ENCODE measurements at places on chromosomes 3 and 15.

- DNase-seq = no peak
These were observed 673.7 kb downstream of the FHIT start for GRCh38 chr3:60577601-60578000.

- no peak for DNase-seq
These were observed 131.7 kb downstream of the XXYLT1 start for GRCh38 chr3:195139091-195139875.

- no peak for DNase-seq
These were observed 54.7 kb upstream of the TRAK1 start for GRCh38 chr3:42036483-42036823.

DNA sequence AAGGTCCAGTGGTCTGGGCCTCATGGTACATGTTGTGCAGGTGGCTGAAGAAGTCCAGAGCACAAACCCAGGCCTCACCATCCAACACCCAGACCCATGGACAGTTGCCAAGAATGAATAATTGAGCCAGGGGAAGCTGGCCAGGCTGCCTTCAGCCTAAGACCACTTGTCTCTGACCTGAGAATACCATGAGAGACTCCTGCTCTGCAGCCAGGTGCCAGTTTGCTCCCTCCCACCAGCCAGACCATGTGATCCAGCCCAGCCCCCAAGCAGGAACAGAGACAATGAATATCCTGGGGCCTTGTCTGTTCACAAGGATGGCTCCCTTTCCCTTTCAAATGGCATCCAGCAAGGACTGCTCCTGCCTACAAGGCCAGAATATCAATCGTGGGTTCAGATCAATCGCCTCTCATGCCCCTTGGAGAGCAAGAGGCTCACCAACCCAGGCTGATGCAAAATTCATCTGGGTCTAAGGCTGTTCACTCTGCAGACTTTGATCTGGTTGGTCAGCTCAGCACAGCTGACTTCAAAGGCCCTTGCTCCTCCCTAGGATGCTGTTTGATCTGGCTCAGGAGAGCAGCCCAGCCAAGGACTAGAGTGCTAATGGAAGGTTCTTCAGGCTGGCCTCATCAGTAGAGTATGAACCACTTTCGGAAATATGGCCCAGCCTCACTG lies 13.4 kb downstream of the TRAIP start:
- DNase-seq = no peak

GRCh38 chr15:58525991-58526421 lies 94.2 kb downstream of the LIPC start:
- DNase-seq = no peak

GRCh38 chr15:75649045-75649761 lies 1.5 kb downstream of the SNX33 start:
- no peak for DNase-seq

- DNase-seq = no peak
These were observed 173.9 kb downstream of the MEIS2 start for GRCh38 chr15:36926427-36926825.

Data from GM18507 (cell line).